Stimulated activated CD4-positive, alpha-beta T cell treated with anti-CD3 and anti-CD28 coated beads, Interleukin-15, amount 100 ng/mL, for 1 hour (primary cell): ENCODE measurements at places on chromosomes 5 and 9.

GRCh38 chr5:178325679-178326373, 93.2 kb upstream of the PHYKPL start:
- no peak for DNase-seq

- no peak for DNase-seq
Measured at GRCh38 chr5:143001764-143002351, 231.7 kb downstream of the ARHGAP26 start.

GRCh38 chr5:179055841-179056240, 4.3 kb upstream of the ZNF354C start:
- DNase-seq: no peak

- no peak for DNase-seq
Measured at GRCh38 chr9:114678795-114679194, 3.2 kb downstream of the TEX48 start.

- DNase-seq: peak; percentile 49
Measured at GRCh38 chr9:33466565-33467495, 6.9 kb downstream of the NOL6 start.

DNA sequence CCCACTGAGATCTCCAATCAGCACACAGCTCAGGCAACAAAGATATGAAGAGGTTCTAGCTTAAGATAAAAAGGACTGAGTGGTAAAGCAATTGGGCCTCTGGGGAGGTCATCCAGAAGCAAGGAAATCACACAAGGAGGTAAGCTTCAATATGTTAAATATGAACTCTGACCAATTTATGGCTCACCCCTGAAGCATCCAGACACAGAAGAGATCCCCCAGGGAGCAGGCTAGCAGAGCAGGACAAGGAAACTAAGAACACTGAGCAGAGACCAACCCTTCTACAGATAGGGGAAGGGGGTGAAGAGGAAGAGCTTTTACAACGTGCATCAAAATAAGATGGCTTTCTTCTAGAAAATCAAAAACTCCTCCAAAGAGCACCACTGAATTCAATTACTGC, 616.2 kb downstream of the DNAH5 start:
- no peak for DNase-seq
